ENCODE measurements at places on chromosomes 1 and 21.

DNA sequence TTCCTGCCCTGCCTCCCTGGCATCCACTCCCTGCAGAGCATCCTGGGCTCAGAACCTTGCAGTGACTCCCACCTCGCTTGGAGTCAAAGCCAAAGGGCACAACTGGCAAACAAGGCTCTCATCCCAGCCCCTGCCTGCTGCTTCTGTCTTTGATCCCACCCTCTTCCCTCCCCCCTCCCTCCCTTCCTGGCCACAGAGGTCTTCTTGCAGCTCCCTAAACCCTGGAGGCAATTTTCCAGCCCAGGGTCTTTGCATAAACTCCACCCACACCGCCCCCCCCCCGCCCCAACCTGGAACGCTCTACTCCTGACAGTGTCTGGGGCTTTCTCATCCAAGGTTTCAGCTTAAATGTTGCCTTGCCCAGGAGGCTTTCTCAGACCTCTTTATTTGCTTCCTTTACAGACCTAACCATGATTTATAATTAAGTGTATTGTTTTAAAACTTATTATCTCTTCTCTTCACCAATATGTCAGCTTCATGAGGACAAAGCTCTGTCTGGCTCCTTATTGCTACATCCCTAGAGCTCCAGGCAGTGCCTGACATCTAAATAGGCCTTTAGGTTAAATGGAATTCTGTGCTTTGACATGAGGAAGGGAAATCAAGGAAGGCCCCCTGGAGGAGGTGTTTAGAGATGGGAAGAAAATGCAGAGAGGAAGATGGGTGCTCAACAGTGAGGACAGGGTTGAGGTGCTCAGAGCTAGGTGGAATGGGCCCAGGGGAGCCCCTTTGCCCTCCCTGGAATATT lies 37.7 kb upstream of the PADI1 start:
- DNase-seq, result no peak

DNA sequence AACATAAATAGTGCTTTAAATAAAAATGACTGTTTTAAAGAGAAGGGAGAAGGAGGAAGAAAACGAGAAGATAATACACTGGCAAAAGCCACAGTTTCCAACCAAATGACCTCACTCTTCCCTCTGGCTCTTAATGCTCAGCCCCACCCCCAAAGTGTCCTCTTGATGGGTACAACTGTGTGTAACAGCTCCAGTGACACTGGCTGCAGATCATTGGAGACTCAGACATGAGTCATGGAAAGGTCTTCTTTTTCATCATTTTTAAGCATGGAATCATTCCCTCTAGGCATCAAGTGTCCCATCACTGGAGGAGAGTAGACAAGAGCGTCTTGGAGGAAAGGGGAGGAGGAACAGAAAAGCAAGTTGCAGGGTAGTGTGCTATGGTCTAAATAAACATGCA lies 333.0 kb downstream of the PAPPA2 start:
- DNase-seq, result no peak

GRCh38 chr1:159204161-159205141 lies at the start of gene ACKR1:
Gene ACKR1, plus strand, starts transcription at chr1:159204875. Its CDS starts 85 bp downstream, at chr1:159204960.
- DNase-seq, result no peak

GRCh38 chr1:47761201-47761930 lies 235.8 kb downstream of the TRABD2B start:
- no peak for DNase-seq

- DNase-seq, result no peak
Measured at GRCh38 chr1:64340361-64340760, 129.6 kb upstream of the CACHD1 start.

DNA sequence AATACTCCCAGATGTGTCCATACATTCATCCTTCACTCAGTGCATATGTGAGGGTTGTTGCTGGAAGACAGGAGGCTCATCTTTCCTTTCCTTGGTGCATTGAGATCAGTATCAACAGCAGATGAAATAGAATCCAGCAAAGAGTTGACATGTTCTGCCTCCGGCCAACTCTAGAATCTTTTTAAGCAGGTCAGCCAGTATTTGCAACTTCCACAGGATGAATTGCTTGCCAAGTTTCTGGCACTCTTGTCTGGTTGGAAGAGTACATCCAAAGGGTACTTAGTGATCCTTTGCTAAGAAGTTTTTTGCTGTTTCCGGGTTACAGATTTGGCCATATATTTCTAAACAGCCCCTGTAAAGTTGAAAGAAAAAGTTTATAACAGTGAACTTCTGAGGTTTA lies 21.1 kb downstream of the SYNC start:
- no peak for DNase-seq

DNA sequence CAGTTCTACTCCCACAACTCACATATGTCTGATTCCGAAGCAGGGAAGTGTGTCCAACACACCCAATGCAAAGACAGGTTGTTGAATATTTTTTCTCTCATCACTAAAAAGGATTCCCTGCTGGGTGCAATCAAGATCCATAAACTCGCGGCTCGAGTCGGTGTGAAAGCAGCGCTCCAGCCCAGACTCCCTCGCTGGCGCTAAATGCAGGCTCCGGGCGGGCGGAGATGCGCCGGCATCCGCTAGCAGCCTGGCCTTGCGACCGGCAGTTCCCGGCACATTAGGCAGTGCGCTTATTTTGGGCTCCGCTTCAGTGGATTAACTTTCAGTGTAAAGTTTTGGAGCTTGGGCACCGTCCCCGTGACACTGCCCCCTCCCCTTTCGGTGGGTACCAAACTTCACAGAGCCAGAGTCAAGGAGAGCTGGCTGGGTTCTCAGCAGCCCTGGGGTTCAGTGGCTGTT lies 87.7 kb upstream of the POU3F1 start:
- no peak for DNase-seq

DNA sequence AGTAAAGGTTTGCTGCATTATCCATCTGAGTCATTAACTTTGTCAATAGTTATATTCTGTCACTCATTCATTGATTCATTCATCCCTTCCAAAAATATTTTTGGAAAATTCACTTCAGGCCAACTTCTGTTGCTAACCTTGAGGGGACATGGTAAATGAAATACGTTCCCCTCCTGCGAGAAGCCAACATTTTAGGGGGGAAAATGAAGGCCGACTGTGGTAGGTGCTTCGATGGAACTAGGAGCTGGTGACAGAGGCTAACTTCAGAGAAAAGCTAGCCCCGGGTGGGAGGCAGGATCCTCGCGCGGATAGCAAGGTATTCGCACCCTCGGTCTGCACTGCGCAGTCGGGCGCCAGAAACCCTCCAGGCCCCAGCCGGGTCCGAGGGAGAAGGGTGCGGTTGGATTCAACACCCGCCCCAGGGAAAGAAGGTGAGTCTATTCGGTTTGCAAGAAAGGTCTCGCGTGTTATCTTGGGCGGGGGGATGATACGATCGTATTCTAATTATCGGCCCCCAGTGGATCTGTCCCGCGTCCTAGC lies 646 bp upstream of the RRP15 start:
- peak; percentile 30 for DNase-seq

DNA sequence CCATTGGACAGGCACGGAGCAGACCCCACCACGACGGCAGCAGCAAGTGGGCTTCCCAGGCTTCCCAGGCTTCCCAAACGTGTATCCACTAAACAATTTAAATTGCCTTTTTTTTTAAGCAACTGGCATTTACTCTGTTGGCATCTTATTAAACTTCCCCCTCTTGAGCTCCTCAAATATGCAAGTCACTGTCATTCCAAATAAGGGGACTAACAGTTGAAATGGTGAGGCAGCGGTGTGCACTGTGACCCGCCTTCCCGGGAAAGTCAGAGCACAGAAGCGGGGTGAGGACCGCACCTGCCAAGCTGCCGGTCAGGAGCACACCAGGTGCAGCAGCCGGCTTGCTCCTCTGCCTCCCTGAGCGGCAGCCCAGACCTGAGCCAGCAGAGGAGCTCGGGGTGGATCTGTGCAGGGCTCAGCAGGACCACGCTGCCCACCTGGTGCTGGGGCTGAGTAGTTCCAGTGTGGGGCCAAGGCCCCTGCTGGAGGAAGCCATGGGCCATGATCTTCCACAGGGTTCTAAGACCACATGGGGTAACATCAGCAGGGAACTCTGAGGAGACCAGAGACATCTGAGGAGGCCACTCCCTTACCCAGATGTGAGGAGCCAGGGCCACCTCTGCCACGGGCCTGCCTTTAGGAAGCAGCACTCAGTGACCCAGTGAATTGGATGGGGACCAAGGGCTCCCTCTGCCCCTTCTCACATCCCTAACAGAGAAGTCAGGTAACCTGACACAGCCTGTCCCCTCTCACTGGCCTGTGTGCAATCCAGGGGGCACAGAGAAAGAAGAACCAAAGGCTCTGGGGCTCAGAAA lies 245.4 kb downstream of the NPHP4 start:
- no peak for DNase-seq

DNA sequence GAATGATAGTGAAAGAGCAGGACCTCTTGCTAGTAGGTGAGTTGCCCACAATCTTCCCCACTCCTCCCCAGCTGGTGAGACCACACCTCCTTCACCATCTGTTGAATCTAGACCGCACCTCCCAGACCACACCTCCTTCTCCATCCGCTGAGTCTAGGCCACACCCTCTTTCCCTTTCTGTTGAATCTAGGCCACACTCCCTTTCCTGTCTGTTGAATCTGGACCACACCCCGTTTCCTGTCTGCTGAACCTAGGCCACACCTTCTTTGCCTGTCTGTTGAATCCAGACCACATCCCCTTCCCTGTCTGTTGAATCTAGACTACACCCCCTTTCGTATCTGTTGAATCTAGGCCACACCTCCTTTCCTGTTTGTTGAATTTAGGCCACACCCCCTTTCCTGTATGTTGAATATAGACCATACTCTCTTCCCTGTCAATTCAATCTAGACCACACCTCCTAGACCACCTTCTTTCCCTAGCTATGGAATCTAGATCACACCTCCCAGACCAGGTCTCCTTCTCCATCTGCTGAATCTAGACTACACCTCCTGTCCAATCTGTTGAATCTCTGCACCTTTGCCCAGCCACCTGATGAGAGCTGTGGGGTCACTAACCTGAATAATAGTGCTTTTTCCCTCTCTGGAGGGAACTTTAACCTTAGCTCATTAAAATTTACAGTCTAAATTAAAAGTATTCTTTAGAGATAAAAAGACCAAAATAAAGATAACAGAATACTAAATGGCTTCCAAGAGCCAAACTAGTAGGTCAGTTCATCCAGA lies 116.3 kb downstream of the DAB1 start:
- DNase-seq, result no peak

- no peak for DNase-seq
Measured at GRCh38 chr1:178047403-178048093, 46.4 kb upstream of the RASAL2 start.

- DNase-seq, result no peak
Measured at GRCh38 chr1:167473761-167474160, 44.6 kb downstream of the CD247 start.

- DNase-seq, result no peak
Measured at GRCh38 chr1:4935807-4936206, 281.4 kb downstream of the AJAP1 start.

DNA sequence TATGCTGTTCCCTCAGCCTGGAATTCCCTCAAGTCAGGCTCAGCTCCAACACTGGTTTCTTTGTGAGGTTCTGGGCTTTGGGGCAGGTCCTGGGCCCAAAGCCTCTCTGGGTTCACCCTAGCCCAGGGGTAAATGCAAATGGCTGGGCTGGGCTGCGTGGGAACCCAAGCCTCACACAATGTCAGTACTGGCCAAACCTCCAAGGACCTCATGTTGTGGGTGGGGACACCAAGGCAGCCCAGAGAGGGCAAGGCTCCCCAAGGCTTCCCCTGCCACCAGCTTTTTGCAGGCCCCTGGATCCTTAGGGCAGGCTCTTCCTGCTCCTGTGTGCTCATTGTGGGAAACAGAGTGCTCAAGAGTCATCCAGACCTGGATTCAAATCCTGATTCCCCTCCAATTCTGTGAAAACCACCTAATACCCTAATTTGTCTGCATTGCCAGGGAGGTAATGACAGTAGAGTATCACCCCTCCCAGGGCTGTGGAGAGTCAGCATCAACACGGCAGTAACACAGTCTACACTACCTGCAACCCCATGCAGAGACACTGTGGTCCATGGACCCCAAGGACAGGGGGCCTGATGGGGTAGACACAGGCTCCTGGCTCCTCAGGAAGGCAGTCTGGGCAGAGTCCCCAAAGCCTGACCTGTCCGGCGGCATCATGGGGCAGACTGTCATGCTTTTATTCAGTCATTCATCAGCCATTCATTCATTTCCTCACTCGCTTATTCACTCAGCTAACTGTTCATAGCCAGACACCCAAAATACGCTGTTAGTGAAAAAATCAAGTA lies 85.7 kb downstream of the DMRTB1 start:
- DNase-seq, result no peak

DNA sequence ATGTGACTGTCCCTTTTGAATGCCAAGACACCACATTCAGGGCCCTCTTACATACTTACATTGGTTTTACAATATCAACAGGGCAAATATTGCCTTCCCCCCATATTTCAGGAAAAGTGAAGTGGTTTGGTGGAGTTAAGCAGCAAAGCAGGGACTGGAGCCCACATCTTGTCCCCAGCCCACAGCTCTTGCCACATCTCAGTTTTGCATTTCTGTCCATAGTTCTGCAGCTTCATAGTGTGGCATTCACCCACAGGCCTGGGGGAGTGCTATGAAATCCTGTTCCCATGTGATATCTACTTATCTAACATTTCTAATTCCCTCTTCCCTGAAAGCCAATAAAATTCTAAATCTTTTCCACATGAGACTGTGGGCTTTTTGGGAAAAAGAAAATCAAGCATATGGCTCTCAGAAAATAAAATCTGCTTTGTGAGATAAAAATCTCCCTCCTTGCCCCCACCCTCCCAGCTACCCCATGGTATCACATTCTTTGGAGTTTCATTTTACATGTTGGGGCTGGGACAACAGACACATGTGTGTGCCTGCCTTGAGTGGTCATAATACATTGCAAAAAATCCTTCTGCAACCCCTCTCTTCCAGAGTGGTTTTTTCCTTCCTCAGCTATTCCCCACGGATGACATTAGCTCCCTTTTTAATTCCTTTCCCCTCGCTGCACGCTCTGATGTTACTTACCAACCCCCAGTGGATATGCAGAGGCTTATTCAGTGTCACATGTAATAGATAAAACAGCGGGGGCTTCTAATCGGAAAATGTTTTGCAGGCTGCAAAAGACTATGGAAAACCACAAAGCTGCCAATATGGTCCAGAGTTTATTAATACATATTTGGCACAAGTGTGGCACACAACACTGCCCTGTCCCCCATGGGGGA lies 20.5 kb upstream of the CD2 start:
- no peak for DNase-seq

GRCh38 chr1:18681423-18681835 lies 50.8 kb downstream of the PAX7 start:
- DNase-seq, result no peak

DNA sequence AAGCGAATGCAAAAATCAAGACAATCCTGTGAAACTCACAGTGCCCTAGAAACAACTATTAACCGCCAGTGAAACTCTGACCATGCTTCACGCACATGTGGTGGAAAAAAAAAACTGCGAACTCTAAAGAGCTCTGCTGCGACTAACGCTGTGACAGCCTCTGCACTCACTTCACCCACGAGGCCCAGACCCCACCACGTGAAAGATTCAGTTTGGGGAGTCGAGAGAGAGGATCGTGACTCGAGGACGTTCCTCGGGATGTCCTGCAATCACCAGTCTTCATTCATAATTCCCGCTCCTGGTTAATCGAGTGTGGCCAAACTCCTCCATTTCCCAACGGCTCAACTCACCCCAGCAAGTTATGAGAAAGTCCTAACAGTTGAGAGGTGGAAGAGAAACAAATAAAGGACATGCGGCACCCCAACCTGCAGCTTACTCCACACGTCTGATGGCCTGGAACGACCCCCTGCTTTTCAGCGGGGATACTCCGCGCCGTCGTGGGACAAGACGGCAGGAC lies 1.1 kb downstream of the SERBP1 start:
- no peak for DNase-seq

All from hypothalamus (tissue), 51 donors.